AG08396 (cell line): ENCODE measurements at places on chromosomes 7 and 10.

- peak; percentile 25 for DNase-seq
These were observed 3.2 kb upstream of the ZNF248 start for GRCh38 chr10:37860494-37861190.

- DNase-seq, result no peak
These were observed 114.1 kb downstream of the HIPK2 start for GRCh38 chr7:139663608-139664177.

DNA sequence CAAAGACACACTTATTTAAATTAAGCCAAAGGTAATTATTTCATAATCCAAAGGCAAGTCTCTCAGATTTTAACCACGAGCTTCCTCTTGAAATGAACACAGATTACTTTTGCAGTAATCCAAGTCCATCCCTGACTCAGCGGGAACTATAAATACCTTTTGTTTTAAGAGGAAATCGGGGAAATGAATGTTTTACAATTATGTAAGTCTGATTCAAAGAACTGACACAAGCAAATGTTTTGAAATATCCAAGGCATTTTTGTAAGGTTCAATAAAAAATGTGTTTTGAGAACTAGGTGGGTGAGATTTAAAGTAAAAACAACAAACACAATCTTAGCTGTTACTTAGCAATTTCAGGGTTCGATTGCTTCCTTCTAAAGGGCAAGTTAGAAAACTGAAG lies 179.8 kb upstream of the ASAH2 start:
- DNase-seq, result no peak

DNA sequence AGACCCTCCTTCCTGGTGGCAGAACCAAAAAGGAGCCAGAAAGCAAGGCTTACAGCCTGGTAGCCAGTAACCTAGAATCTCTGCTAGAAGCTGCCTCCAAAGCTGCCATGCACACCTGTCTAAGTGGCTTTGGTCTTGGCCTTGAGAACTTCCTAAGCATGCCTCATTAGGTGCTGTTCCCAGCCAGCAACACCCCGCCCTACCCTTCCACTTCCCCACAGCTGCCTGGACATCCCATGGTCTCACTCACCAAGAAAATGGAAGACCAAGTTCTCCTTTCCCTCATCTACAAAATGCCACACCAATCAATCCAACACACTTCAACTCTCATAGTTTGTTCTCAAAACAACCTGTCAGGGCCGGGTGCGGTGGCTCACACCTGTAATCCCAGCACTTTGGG lies 4.2 kb downstream of the PSAP start:
- no peak for DNase-seq

- peak; percentile 43 for DNase-seq
These were observed 47.4 kb upstream of the GNAI1 start for GRCh38 chr7:80087051-80087770.

GRCh38 chr10:34113504-34114225 lies 701.4 kb downstream of the PARD3 start:
- no peak for DNase-seq

GRCh38 chr7:114930829-114931655 lies 9.1 kb downstream of the MDFIC start:
- no peak for DNase-seq

- DNase-seq, result no peak
These were observed 596.4 kb upstream of the GHITM start for GRCh38 chr10:83542774-83543411.

- no peak for DNase-seq
These were observed 9.0 kb upstream of the ARPC1B start for GRCh38 chr7:99365318-99366141.

- no peak for DNase-seq
These were observed 6.8 kb upstream of the TRUB1 start for GRCh38 chr10:114931072-114931679.

DNA sequence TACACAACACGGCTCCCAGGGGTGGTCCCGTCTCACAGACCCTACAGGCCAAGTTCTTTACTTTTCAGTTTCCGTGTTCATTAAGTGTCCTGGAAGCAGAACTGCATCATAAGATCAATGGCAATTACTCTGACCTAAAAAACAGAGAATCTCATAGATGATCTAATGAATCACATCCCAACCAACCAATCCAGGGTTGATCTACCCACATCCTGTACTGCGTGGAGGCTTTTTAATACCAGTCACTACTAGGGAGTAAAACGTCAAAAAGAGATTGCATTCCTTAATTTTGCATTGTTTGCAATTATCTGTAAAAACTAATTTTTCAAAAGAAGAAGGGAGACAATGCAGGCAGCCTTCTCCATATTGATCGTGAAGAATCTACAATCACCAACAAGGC lies 72.6 kb downstream of the PARD3 start:
- DNase-seq, result no peak

DNA sequence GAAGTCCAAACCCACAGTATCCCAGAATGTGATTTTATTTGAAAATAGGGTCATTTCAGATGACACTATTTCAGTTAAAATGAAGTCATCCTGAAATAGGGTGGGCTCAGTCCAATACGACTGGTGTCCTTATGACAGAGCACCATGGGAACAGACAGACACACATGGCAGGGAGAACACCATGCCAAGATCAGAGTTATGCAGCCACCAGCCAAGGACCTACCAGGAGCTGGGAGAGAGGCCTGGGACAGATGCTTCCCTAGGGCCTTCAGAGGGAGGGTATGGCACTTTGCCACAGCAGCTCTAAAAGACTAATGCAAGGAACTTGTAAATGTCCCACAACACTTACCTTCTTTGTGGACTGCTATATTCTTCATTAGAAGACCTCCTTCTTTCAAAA lies 226.5 kb downstream of the NEBL start:
- DNase-seq, result no peak

- no peak for DNase-seq
These were observed 190.9 kb downstream of the RNLS start for GRCh38 chr10:88392222-88392621.

- DNase-seq, result no peak
These were observed at the start of gene PTPN12 for GRCh38 chr7:77537136-77537777. TSS of gene PTPN12 (plus strand) at chr7:77537295. CDS start at chr7:77537547, 252 bp downstream.
